ENCODE measurements at places on chromosomes 12 and 14.

DNA sequence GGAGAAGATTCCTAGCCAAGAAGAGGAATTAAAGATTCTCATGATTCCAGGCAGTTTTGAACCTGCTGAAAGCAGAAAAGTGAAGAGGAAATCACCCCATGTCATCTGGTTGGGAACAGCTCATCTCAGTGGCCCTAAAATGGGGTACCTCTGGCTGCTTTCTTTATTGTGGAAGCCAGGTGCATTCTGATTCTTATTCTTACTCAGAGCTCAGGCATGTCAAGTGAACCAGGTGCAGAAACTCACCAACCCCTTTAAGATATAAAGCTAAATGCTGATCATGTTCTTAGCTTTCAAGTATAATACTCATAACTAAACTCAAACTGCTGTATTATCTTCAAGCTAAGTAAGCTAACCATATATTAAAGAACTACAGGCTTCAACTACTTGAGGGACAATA is 253.9 kb upstream of the ARID2 start:
- no peak for DNase-seq

DNA sequence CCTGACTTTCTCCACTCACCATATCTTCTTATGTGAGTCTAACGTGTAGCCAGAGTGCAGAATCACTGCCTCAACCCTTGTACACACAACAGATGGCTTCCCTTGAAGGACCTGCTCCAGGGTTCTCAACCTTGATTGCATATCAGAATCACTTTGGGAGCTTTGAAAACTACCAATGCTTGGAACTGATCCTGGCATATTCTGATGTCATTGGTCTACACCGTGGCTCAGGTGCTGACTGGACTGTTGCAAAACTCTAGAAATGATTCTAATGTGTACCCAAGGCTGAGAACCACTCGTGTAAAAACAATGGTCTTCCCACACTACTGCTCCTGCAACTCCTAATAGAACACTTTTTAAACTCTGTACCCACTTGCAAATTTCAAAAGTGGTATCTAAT is 18.5 kb downstream of the TMEM132D start:
- DNase-seq: no peak

- no peak for DNase-seq
Measured at GRCh38 chr12:62873826-62874448, 61.0 kb downstream of the PPM1H start.

DNA sequence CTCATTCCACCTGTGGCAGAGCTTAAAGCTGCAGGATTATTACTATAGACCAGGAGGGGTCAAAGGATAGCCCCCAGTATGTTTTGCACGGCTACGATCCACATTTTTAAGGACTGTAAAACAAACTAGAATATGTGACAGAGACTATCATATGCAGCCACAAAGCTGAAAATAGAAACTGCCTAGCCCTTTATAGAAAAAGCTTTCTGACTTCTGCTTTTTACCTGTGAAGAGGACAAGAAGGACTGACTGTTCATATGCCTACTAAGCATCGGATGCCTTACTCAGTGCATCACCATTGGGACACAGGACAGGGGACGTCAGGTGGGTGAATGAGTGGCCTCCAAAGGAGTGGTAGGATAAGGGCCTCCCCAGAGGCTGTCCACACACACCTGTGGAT is 29.8 kb downstream of the SPTB start:
- no peak for DNase-seq

GRCh38 chr14:23719225-23719985 is 83.2 kb downstream of the DHRS2 start:
- no peak for DNase-seq

- no peak for DNase-seq
Measured at GRCh38 chr12:58969237-58969636, 48.9 kb upstream of the LRIG3 start.

DNA sequence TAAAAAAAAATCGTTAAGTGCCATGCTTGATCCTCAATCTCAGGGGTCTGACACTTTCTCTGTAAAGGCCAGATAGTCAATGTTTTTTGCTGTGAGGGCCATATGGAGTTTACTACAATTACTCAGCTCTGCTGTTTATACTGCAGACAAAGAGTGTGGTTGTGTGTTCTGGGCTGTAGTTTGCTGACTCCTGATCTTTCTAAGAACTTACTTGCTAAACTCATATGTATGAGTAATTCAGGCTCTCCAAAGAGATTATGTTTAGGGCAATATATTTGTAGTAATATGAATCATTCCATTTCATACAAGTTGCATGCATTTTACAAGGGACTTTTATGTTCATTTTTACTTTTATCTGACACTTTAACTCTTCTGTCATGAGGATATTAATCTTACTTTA is 188.2 kb downstream of the TMTC2 start:
- DNase-seq: peak; percentile 42

DNA sequence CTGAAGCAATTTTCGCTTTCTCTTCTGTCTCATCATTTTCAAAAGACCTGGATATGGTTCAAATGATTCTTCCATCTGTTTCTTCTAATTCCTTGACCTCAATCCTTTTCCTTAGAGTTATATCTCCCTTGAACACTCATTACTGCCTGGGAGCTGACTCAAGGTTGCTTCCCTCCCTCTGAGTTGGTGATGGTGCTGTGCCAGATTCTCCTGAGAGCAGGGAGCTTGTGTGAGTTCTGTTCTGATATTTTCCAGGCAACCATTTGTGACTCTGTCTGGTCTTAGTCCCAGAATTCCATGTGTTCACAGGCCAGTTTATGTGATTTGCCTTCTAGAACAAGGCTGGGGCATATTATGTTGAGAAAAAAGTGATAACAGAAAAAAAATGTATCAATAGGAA is 505.1 kb upstream of the SYT1 start:
- DNase-seq: no peak

- DNase-seq: no peak
Measured at GRCh38 chr14:104240434-104241157, 102.2 kb downstream of the KIF26A start.

- DNase-seq: no peak
Measured at GRCh38 chr14:88316521-88316920, 6.5 kb downstream of the KCNK10 start.

DNA sequence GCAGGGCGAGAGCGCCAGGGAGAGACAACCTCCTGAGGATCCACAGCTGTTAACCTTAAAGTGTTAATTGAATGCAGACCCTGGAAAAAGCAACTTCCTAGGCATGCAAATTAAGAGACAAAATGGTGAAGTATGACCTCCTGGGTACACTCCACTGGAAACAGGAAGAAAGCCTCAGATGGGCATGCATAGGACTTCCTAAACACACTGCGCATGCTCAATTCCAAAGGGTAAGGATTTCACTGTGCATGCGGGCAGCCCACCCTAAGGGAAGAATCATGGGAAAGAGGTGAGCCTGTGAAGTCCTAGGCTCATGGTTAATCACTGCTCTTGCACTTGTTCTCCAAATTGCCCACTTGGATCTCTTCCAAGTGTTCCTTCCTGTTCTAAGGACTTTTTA is 80.5 kb upstream of the CAPRIN2 start:
- DNase-seq: no peak

- DNase-seq: no peak
Measured at GRCh38 chr14:39876916-39877315, 444.7 kb upstream of the FBXO33 start.

DNA sequence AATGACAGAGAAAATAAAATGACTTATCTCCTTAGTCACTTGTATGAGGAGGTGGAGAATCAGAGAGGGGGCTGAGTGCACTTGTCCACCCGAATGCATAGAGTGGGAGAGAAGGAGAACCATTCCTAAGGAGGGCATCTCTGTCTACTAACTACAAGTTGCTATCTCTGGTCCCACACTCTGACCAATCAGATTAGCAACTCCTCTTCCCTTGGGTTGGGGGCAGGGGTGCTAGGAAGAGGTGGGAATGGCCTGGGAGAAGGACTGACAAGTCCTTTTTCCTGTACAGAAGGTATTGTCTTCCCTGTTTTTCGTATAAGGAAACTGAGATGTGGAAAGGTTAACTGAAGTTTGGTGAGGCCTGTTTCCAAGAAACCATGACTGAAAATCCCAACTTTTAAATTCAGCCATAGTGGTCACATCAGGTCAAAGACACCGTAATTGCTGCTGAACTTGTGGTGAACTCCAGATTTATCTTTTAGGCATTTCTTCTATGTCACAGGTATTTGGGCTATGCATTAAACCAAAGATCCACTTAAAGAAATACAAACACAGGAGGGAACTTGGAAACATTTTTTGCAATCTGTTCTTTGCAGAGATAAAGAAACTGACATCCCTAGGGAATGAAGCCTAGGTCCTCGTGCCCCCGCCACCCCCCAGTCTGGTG is 207.8 kb downstream of the CRADD start:
- no peak for DNase-seq

GRCh38 chr14:23380976-23381375 is 4.1 kb downstream of the CMTM5 start:
- no peak for DNase-seq

GRCh38 chr12:132323171-132324010 is 6.0 kb downstream of the GALNT9 start:
- DNase-seq: peak; percentile 22

- DNase-seq: no peak
Measured at GRCh38 chr14:30290001-30290400, 269.0 kb upstream of the G2E3 start.

Measured in suppressor macrophage (primary cell).